ENCODE measurements at places on chromosomes 16 and 17.

- DNase-seq, result no peak
Measured at GRCh38 chr16:57949595-57950238, 21.2 kb downstream of the CNGB1 start.

GRCh38 chr16:75624921-75625334 lies 1.8 kb upstream of the ADAT1 start:
- DNase-seq, result no peak

- DNase-seq, result no peak
Measured at GRCh38 chr16:88655053-88655732, 4.3 kb upstream of the CYBA start.

DNA sequence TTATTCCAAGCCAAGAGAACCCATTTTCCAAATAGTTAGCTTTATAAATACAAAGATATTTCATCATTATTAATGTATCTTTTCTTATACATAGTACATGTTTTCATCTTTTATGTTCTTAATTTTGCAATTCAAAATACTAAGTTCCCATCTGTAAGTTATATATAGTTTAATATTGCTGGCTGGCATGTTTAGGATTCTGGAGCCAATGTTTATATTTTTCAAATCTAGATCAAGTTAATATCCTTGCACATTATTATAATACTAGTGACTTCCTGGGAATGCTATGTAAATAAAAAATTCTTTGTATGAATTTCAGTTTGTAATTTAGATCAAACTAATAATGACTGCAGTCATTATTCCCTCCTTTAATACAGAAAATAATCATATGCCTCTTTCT lies 189.7 kb downstream of the CNTNAP4 start:
- no peak for DNase-seq

- no peak for DNase-seq
Measured at GRCh38 chr16:68517606-68518166, 21.4 kb upstream of the ZFP90 start.

Measured in activated CD4-positive, alpha-beta memory T cell treated with anti-CD3 and anti-CD28 coated beads for 36 hours (primary cell).